ENCODE measurements at places on chromosomes 4 and X.

GRCh38 chrX:153303276-153304262 lies 18.0 kb downstream of the PNMA6F start:
- no peak for DNase-seq

- no peak for DNase-seq
Observed at GRCh38 chrX:79080141-79080540, 64.3 kb upstream of the GPR174 start.

DNA sequence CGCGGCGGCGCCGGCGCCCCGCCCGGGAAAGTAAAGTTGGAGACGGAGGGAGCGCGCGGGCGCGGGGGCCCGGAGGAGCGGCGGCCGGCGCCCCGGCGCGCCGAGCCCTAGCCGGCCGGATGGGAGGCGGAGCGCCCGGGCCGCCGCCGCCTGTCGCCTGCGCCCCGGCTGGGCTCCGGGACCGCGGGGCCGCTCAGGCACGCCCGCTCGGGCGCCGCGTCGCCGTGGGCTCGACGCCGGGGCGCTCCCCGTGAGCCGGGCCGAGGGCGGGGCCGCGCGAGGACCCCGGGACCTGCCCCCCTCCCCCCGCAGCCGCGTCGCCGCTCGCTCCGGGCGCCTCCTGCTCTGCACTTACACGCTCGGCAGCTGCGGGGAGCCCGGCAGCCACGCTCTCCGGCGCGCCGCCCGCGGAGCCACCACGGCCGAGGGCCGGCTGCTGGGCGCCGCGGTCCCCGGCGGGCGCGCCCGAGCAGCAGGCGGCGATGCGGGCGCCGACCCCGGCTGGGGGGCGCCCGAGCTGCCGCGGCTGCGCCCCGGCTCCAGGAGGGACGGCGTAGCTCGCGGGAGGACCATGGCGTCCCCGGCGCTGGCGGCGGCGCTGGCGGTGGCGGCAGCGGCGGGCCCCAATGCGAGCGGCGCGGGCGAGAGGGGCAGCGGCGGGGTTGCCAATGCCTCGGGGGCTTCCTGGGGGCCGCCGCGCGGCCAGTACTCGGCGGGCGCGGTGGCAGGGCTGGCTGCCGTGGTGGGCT lies at the start of gene ADRA2C:
Gene ADRA2C, plus strand, starts transcription at position 350 of the 749 bp plus-strand sequence. Its CDS starts 222 bp downstream, at position 572.
- peak; percentile 15 for DNase-seq

- DNase-seq: peak; percentile 77
Observed at GRCh38 chrX:49053223-49054072, 5.4 kb upstream of the CCDC120 start.

DNA sequence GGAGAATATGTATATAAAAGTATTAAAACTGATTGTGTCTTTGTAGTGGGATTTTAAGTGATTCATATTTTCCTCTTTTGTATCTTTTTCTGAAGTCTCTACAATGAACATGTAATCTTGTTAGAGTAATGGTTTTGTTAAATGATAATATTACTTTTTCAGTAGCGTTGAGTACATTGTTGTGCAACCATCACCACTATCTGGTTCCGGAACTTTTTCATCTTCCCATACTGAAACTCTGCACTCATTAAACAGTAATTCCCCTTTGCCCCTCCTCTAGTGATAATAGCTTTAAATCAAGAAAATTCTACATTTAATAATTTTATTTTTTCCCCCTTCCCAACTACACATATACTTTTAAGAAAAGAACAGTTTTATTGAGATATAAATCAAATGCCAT lies 23.3 kb downstream of the SHROOM3 start:
- DNase-seq: no peak

All from NCI-H1105 treated with DMSO at 0.1 percent for 48 hours (cell line).